ENCODE measurements at places on chromosomes 13 and 19.

GRCh38 chr19:55451965-55452748, 9.1 kb upstream of the SHISA7 start:
- DNase-seq, result no peak

DNA sequence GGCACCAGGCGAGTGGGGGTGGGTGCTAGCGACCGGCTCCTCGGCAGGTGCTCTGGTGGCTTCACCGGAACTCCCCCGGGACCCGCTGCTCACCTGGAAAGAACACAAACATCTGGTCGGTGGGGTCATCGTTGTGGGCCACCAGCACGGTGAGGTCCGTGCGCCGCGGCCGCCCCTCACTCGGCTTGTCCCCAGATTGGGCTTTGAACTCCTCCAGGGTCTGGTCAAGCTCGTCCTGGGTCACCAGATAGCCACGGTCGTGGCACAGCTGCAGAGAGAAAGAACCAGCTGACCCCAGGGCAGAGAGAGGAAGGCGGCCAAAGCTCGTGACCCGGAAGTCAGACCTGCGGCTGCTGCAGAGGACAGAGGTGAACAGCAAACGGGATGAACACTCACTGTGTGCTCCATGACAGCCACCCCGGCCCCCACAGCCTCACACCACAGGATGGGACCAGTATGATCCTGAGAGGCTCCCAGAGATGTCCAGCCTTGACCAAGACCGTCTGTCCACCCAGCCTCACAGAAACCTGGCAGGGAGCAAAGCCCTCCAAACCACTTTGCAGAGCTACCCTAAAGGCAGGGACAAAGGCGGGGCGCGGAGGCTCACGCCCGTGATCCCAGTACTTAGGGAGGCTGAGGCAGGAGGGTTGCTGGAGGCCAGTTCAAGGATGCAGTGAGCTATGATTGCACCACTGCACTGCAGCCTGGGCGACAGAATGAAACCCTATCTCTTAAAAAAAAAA, 1.2 kb downstream of the POLR2E start:
- DNase-seq, result no peak

- no peak for DNase-seq
Observed at GRCh38 chr13:101120007-101120406, 296.3 kb downstream of the NALCN start.

DNA sequence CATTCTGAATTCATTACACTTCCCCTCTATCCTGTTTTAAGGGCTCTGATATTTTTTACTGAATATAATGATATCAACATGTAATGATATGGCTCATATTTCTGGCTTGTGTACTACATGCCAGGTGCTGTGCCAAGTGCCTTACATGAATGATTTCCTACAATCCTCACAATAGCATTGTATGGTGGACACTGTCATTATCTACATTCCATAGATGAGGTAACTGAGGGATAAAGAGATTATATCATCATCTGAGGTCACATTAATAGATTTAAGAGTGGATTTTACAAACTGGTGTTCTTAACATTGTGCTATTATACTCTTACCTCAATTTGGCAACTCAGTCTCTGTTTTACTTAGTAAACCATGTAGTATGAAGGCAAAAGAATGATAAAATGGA, 502.0 kb downstream of the LIG4 start:
- DNase-seq, result no peak

DNA sequence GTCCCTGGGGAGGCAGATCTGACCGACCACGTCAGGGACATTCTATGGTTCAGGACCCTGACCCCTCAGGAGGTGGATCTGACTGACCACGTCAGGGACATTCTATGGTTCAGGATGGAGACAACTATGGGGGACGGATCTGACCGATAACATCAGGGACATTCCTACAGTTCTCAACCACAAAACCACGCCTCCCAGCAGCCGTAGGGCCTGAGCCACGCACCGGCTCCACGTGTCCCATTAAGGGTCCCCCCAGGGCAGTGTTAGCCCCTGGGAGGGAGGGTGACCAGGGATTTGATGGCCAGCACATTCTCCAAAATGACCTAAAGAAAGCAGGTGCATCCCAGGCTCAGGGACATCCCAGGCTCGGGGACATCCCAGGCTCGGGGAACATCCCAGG, 49.0 kb upstream of the C13orf46 start:
- DNase-seq, result no peak

- no peak for DNase-seq
Observed at GRCh38 chr13:40243982-40244381, 422.5 kb downstream of the FOXO1 start.

GRCh38 chr13:46688306-46688705, 108.7 kb downstream of the ESD start:
- no peak for DNase-seq

GRCh38 chr19:58262922-58263296, 15.8 kb upstream of the ZNF8 start:
- DNase-seq, result no peak

GRCh38 chr13:74747186-74747955, 613.2 kb upstream of the KLF12 start:
- DNase-seq, result no peak

DNA sequence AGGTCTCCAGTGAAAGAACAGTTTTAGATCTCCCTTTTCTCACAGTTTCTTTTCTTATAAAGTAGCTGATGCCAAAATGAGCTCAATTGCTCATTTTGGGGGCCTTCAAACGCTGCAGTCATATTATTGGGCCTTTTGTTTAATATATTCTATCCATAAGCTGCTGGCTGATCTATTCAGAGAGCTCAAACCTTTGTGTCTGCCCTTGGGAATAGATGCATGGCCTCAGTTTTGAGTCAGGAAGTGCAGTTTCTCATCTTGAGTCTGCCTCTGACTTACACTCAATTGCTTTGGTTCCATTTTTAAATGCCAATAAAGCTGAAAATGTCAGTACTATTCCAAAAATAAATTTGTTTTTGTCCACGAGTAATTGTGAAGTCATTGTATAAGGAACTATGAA, 468.9 kb downstream of the KLF12 start:
- DNase-seq, result no peak

- DNase-seq, result no peak
Observed at GRCh38 chr13:76331943-76332712, 554.1 kb downstream of the KCTD12 start.

DNA sequence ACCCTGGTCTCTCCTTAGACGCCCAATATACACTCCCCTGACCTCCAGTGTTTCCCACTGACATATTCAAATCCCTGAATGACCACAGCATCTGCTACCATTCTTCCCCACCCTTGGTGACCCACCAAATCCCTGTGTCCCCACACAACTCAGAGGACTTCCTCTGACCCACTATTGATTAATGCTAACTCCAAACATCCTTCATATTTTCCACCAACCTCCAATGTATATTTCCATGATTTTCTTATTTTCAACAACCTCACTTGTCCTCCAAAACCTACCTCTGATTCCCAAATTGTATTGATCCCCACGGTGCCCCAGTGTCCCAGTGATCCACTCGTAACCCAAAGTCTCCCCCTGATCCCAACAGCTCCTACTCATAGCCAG, 526 bp upstream of the DMWD start:
- no peak for DNase-seq

GRCh38 chr19:5246554-5247155, 94.0 kb downstream of the PTPRS start:
- no peak for DNase-seq

All from cortex of kidney (tissue), 1 donor.